ENCODE measurements at places on chromosomes 3 and 15. TPM values are rescaled to one million over a fixed set of nuclear protein-coding genes. Genes with fewer than 3 reads are reported as not detected.

Gene CFAP44
- total RNA-seq: 2.5 TPM

Gene TUSC7
- not detected for total RNA-seq

Gene ACOX2
- total RNA-seq: 11.1 TPM

Gene LRRC31
- not detected for total RNA-seq

Gene MFSD1
- total RNA-seq: 48.0 TPM

Gene IL17RB
- 0.92 TPM for total RNA-seq

Gene STAC
- total RNA-seq: 2.4 TPM

Gene CA12
- 147 TPM for total RNA-seq

Gene NOX5
- 0.30 TPM for total RNA-seq

Gene TPRG1
- total RNA-seq: 0.38 TPM

Gene ATR
- total RNA-seq: 11.5 TPM

Gene HRH1
- 10.2 TPM for total RNA-seq

Gene ATP13A5
- total RNA-seq: not detected

Gene CFAP100
- not detected for total RNA-seq

Gene CD200
- not detected for total RNA-seq

Gene FANCD2OS
- not detected for total RNA-seq

Gene CLRN1
- total RNA-seq: not detected

Gene GOLGA8J
- total RNA-seq: not detected

Gene ACP3
- 0.26 TPM for total RNA-seq

Gene MME
- total RNA-seq: not detected

Gene OR5K2
- total RNA-seq: not detected

Gene SI
- total RNA-seq: not detected

Gene HCLS1
- 0.13 TPM for total RNA-seq

Gene GOLGA8K
- 0.71 TPM for total RNA-seq

Gene IL17RE
- 0.88 TPM for total RNA-seq

Gene GADL1
- total RNA-seq: not detected

Gene MUC4
- total RNA-seq: not detected

Gene CDC25A
- 12.3 TPM for total RNA-seq

Gene DGKG
- 12.1 TPM for total RNA-seq

Gene SENP8
- total RNA-seq: 2.1 TPM

Gene GASK1A
- not detected for total RNA-seq

Gene TMEM45A
- 2.4 TPM for total RNA-seq

Gene STXBP5L
- total RNA-seq: not detected

Gene SPTSSB
- total RNA-seq: not detected

Gene RAD51
- 21.3 TPM for total RNA-seq

Data from A549 treated with RU486 at 1 μM for 4 hours (cell line).